NCI-H510A (cell line): ENCODE measurements at places on chromosomes 2 and 18.

GRCh38 chr2:97766567-97766966 is 53.2 kb downstream of the ZAP70 start:
- DNase-seq = no peak

DNA sequence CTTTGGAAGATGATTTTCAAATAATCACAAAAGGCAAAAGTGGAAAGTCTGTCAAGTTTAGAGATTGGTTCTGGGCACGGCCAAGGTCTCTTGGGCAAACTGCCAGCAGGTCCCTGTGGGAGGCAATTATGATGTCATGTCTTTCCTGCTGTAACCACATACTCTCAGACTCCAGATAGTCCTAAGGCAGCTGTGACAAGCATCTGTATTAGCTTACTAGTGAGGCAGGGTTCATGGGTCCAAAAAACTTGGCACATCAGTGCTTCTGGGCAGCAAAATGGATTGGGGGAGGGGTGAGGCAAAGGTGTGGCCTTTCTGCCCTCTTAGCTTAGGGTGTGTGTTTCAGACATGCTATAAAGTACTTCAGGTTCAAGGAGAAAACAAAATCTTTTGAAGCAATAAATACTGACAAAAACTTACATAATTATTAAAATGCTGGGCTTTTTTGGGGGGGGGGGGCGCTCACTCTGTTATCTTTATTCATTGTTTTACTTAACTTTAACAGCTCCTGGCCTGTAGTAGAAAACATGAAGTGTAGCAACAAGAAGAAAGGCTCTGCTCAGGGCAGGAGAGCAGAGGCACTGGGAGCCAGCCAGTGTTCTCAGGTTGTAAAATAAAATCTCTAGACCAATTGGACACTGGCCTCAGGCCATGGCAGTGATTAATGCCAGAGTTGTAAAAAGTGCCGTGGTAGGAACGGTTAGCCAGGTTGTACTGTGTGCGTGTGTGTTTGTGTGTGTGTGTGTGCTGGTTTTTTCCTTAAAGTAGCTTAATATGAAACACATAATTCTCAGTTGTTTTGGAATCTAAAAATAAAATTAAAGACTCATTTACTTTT is 14.3 kb upstream of the TANC1 start:
- peak; percentile 54 for DNase-seq

DNA sequence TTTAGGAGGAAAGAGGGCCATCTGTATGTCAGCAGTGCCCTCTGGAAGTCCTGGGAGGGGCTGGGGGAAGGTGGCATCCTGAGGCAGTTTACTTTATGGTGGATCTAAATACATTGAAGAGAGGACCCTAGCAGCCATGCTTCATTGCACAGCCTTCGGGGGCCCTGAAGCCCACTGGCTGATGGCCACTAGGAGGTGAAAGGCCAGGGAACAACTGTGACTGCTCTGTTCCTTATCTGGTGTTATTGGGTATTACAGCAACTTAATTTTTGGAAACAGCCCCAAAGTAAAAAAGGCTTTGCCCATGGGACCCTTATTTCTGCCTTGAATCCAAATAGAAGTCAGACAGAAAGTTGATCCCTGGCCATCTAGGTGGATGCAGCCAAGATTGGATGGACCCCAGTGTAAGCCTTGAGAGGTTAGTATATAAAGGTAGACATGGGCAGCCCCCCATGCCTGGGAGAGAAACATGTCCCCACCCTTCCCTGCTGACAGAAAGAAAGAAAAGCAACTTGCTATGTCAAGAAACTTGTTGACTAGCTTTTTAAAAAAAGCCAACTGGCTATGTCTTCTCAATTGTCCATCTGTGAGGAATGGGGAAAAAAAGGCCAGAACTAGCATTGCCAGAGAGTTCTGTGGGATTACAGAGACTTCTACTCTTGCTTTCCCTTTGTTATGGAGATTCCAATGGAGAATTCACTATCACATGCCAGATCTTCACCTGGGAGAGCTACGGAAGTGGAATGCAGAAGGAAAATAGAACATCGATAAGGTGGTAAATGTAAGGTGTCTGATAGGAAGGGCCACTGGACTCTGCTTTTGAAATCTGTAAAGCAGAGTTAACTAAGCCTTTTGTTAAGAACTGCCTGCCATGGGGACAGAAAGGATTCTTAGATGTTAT is 58.6 kb upstream of the OSR1 start:
- DNase-seq = no peak

DNA sequence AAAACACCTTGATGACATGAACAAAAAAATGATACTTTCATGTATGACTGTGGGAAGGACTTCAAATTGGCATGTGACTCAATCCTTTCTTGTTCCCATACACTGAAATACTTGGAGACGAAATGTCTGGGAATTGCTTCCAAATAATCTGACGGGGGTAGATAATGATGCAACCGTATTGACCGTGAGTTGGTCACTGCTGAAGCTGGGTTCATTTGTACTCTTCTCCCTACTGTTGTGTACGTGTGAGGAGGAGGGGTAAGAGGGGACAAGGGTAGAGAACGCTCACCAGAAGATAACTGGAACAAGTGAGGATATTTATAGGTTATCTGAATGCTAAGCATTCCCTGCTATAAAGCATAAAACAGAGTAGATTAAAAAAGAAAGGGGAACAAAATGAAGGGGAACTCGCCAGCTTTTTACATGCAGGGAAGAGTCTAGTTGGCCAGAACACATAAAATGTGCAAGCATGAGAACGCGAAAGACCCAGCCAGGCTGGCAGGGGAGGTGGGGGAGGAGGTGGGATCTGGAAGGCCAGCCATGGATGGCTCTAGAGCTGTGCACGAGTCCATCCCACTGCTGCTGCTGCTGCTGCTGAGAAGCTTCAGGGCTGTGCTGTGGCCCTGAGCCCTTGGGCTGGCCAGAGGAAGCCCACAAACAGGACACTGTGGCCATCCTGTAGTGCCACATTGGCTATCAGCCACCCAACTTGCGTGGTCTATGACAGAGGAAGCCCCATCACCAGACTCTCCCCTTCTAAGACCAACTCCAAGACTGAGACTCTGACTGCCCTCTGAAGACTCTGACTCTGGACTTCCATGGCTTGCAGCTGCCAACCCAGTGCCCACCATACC is 15.2 kb upstream of the CETN1 start:
- DNase-seq = no peak

DNA sequence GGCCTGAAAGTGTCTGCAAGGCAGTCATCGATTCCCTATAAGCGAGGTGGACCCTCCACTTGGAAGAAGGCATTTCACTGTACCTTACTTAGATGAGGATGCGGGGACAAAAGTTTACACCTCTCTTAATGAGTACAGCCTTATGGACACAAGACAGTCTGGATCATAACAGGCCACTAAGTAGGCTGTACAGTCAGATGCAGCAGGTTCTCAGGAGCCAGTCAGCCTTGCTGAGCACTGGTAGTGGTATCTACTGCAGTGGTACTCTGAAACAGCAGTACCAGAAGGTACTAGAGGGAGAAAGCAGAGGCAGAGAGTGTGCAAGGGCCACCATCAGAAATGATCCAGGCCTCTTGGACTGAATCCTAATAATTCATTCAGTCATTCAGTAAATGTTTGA is 77.6 kb downstream of the KCMF1 start:
- DNase-seq = no peak

DNA sequence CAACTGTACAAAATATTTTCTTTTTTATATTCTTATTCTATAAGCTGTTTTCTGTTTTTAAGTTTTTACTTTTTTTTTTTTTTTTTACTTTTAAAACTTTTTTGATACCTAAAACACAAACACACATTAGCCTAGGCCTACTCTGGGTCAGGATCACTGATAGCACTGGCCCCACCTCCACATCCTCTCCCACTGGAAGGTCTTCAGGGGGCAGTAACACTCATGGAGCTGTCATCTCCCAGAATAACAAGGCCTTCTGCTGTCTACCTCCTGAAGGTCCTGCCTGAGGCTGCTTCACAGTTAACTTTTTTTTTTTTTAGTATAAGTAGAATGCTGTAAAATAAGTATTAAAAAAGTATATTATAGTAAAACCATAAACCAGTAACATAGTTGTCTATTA is 415.1 kb downstream of the PTPRM start:
- DNase-seq = no peak

DNA sequence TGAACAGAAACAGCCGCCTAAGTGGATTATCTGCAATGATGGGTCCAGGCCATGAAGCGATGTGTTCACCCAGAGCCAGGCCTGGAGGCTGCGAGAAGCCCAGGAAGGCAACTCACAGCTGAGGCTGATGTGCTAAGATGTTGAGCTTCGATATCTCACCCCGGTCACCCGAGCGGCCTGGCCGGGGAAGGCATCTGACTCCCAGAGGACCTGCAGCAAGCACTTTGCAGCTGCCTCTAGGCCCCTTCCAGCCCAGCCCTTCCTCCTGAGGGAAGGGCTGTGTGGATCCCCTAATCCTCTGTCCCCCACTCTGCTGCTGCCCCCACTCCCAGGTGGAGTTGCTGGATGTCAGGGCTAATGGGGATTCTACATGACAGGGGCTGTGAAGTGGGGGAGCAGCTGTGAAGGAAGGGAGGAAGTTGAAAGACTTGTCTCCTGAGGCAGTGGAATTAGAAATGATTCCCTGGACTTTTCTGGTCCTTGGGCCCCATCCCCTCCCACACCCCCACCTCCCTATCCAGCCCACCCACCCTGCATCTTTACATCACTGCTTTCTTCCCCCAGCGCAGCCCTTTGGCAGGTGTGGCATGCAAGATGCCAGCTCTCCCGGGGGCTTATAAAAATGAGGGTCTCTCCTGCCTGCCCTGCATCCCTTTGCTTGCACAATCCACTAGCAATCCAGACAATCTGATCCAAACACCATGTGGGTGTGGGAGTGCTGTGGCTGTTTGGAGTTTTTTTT is 4.3 kb downstream of the ATP6V1B1 start:
- no peak for DNase-seq

DNA sequence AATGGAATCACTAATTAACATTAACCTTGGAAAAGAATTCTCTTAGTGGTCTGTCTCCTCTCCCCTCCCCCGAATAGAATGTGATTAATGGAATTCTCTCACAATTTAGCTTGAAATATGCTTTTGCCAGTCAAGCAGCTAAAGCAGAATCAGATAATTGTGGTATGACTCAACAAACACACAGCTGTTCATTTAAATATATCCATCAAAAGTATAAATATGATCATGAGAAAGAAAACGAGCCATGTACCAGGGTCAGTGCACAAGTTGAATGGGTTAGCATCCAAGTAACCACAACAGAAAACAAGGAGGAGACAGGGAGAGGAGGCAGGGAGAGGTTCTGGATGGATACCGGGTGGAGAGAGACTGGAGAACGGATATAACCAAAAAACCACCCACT is 66.9 kb downstream of the ACVR1 start:
- DNase-seq = no peak

DNA sequence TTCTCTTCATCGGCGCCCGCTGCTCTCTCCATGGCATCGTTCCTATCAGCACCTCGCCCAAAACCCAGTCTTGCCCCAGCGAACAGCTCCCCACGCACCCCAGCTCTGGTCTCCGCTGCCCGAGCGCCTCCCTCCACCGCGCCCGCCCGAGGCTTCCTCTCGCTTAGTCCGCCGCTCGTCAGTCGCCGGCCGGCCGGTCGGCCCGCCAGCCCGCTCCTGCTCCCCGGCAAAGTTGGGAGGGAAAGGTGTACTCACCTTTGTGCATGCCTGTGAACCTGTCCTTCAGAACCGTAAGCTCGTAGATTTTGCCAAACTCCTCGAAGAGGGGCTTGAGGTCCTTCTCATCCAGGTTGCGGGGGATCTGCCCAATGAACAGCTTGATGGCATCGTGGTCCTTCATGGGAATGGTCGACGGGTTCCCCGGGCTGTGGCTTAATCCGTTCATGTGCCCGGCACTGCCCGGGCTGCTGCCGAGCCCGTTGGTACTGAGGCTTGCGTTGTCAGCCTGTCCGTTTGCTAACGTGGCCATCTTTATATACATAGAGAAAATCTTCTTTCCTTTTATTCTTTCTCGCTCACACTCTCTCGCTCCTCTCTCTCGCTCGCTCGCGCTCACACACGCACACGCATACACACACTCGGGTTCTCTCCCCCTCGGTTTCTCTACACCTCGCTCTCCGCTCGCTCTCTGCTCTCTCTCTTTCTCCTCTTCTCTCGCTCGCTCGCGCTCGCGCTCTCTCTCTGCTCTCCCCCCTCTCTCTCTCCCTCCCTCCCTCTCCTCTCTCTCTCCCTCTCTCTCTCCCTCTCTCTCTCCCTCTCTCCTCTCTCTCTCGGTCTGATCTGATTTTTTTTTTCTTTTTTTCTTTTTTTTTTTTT is at the start of gene CELF4:
CELF4 (minus strand) TSS at position 698 of the 876 bp plus-strand sequence.
- peak; percentile 85 for DNase-seq

- no peak for DNase-seq
Observed at GRCh38 chr2:172173174-172173706, 70.5 kb upstream of the DLX2 start.

- DNase-seq = no peak
Observed at GRCh38 chr2:27724191-27724590, 47.3 kb upstream of the MRPL33 start.

- peak; percentile 4 for DNase-seq
Observed at GRCh38 chr2:179898873-179899272, 37.5 kb upstream of the ZNF385B start.

DNA sequence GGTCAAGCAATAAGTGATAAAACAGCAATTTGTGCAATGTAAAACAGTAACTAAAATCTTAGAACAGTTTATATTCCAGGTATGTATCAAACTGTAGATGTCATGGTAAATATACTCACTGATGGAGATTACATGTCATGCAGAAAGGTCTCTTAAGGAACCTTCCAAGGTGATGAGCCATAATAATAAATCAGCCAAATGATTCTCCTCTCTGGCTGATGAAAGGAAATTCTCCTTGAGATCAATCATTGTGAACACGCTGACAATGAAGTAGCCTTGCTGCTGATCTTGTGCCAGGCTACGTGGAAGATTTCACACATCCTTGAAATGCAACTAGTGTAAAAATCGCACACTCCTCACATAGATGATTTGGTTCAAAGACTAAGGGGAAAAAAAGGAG is 392.5 kb upstream of the CDH7 start:
- no peak for DNase-seq

DNA sequence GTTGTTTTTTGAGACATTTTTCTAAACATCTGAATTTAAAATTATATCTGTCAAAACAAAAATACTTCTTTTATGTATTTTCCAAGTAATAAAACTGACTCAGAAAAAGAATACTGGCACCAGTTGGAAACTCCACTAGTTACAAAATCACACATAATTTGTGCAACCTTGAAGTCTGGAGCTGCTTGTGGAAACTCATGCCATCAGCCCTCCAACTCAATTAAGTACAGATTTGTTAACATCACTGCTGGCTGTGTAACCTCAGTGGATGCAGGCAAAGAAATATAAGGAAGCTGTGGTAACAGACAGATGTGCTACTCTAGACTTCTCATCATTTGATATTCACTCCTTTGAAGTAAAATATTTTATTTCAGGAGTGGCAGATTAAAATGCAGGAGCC is 30.0 kb upstream of the RAPH1 start:
- no peak for DNase-seq

DNA sequence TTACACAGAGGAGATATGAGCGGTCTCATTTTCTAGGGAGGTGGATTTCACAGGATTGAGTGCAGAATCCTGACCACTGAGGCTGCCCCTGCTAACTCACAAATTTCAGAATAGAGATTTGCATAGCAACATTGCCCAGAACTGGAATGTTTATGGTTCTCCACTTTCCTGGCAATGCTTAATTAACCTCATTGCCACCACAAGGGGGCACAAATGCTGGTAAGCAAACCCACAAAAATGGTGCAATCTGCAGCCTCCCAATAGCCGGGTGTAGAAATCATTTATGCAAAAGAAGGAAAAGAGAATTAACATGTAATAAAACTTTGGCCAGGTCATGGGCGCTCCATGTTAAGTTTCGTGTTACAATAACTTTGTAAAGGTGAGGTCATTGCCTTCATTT is 112.4 kb downstream of the CYRIA start:
- DNase-seq = no peak
